Smooth muscle cell of trachea (primary cell): ENCODE measurements at places on chromosomes 1 and 21. TPM values are rescaled to one million over a fixed set of nuclear protein-coding genes. Genes with fewer than 3 reads are reported as not detected.

The SPRR2B gene
- not detected in 2 replicates for total RNA-seq

The ZSWIM5 gene
- total RNA-seq = 1.3 and 2.8 TPM in 2 replicates

The OLFM3 gene
- not detected in 2 replicates for total RNA-seq

The FCRL2 gene
- total RNA-seq = not detected in 2 replicates

The MYOC gene
- 1.2 and 1.3 TPM in 2 replicates for total RNA-seq

The RGS7 gene
- 1.9 and 2.5 TPM in 2 replicates for total RNA-seq

The RGS13 gene
- not detected in 2 replicates for total RNA-seq

The SGIP1 gene
- 26.5 and 34.6 TPM in 2 replicates for total RNA-seq

The SLC1A7 gene
- 0.73 and 1.2 TPM in 2 replicates for total RNA-seq
